KBM-7 (cell line): ENCODE measurements at places on chromosomes 12 and 14.

- DNase-seq = peak; percentile 15
Observed at GRCh38 chr14:21436567-21437062, 19.3 kb downstream of the CHD8 start.

GRCh38 chr14:37165794-37166193, 6.6 kb downstream of the SLC25A21 start:
- DNase-seq = no peak

DNA sequence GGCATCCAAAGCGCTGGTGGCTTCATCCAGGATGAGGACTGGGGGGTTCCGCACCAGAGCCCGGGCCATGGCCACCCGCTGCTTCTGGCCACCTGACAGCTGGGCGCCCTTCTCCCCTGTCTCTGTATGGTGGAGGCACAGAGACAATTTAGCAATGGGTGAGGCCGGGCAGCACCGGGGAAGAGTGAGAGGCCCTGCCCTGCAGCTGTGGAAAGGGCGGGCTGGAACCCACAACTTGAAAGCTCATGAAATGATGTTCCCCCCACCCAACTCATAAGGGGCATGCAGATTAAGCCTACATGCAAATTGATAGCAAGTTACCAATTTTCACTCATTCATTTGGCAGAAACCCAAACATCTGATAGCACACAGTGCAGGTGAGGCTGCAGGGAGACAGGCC, 34.1 kb downstream of the ABCB9 start:
- no peak for DNase-seq

DNA sequence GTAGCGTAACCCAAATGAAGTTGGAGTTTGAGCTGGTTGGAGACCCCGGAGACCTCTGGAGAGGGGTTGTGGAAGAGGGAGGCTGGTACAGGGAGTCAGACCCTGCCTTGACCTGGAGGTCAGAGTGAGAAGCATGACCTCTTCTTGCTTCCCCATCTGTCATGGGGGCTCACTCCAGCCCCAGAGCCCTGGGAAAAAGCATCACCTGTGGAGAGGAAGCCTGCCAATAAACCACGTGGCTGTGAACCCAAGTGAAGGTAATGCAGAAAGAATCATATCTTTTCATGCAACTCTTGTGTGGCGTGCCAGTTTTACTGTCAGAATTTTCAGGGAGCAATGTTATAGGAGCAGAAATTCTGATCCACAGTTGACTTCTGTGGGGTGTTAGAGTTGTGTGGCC, 178.5 kb upstream of the PRICKLE1 start:
- no peak for DNase-seq

- peak; percentile 79 for DNase-seq
Observed at GRCh38 chr12:11486623-11487444, 91.5 kb upstream of the PRB2 start.

GRCh38 chr12:110841007-110841406, 5.8 kb upstream of the CCDC63 start:
- no peak for DNase-seq

GRCh38 chr12:69313209-69313608, 35.0 kb upstream of the LYZ start:
- DNase-seq = no peak

GRCh38 chr12:116210131-116210530, 67.4 kb downstream of the MED13L start:
- DNase-seq = no peak

- no peak for DNase-seq
Observed at GRCh38 chr12:111455448-111456320, 50.0 kb downstream of the SH2B3 start.

DNA sequence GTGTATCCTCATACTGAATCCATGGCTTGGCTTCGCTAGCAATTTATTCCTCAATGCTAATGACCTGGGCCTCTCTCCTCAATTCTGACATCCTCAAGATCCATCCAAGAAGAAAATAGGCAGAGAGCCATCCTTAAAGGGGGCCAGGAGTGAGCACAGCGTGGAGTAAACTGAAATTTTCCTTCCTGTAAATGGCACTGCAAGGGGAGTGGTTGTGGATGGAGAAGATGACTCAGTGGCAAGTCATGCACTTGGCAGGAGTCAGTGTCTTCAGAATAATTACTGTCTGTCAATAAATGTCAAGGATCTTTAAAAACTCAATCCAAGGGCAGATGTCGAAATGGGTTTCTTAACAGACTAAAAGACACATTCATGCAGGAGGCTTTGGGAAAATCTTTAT, 88.0 kb upstream of the TMEM132C start:
- no peak for DNase-seq

GRCh38 chr12:118986050-118986449, 4.7 kb downstream of the SRRM4 start:
- no peak for DNase-seq

DNA sequence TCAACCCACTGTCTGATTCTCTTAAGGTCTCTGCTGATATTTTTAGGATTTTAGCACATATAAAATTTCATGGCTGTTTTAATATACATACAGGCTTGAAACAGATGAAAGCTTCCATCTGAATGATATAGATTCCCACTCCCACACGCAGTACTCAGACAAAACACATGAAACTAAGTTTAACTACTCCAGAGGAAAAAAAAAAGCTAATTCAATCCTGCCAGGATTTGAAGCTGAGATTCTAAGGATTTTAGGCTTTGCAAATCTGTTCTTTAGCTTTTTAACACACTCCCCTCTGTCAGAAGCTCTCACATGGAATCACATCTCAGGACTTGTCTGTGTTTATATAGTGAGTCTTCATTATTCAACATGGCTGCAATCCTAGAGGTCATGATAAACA, 217.3 kb downstream of the BCAT1 start:
- DNase-seq = no peak

DNA sequence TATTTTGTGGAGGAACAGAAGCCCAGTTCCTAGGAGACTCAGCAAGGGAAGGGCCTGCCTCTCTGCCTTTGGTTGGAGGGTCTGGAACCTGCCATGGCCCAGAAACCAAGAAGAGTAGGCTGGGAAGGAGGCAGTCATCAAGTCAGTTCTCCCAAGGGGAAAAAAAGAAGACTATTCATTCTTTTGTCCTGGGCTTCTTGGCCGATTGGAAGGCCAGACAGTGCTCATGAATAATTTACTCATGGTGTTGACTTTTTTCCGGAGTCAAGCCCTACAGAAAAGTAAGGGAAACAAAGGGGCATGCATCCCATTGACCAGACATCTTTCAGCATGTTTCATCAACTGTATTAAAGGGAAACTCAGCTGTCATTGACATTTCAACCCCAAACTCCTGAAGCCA, 168.1 kb downstream of the PRKCH start:
- DNase-seq = no peak

GRCh38 chr14:102751088-102751487, 26.2 kb upstream of the TRAF3 start:
- no peak for DNase-seq
